ENCODE measurements at places on chromosomes 12 and 14.

DNA sequence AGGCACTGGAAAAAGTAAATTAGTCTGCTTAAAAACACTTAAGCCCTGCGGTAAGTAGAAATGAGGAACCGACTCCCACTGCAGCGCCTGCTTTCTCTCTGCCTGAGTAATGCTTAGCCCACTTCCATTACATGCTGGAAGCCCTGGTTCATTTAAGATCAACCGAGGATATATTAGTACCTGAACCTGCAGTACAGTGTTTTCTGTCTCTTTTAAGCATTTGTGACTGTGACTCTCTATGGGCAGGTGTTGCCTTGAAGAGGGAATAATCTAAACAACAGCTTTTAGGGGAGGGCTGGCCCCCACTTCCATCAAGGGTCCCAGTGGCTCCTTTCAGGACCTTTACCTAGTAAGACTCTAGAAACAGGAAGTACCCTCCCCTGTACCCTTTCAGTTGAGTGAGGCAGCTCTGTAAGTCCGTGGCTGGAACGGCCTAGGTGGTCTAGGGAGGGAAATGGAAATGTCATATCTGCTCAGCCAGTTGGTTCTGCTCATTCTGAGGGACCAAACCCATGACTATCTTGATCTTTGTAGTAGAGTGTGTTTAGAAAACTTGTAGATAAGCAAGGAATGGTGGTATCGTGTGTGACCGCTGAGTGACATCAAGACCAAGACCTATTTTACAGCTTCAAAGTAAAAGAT, 56.2 kb downstream of the FNTB start:
- DNase-seq, result no peak

DNA sequence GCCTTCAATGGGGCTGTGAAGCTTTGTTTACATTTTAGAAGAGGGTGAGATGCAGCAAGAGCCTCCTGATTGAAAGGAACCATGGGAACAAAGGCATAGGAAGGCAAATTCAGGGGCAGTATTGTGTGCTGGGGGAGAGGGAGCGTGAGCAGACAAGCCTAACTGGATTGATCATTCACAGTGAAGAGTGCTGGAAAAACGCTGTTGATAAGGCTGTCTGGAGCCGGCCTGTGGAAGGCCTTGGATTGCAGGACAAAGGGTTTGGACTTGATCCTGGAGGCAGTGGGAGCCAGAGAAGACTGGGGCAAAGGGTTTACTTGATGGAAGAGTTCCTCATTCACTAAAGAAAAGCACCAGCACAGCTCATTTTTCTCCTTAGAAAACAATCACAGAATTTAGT, 160.5 kb downstream of the PAH start:
- no peak for DNase-seq

- no peak for DNase-seq
These were observed 50.8 kb upstream of the ISM2 start for GRCh38 chr14:77549451-77549850.

- DNase-seq, result no peak
These were observed 124.1 kb downstream of the ARMH4 start for GRCh38 chr14:58027904-58028303.

Data from central memory CD4-positive, alpha-beta T cell (primary cell).